CD8-positive, alpha-beta memory T cell (primary cell): ENCODE measurements at places on chromosomes 2 and 18. TPM values are rescaled to one million over a fixed set of nuclear protein-coding genes. Genes with fewer than 3 reads are reported as not detected.

The RSAD2 gene
- polyA plus RNA-seq: 7.6 TPM

The ITPRIPL1 gene
- 17.5 TPM for polyA plus RNA-seq

The TXNDC2 gene
- polyA plus RNA-seq: not detected

The SPP2 gene
- polyA plus RNA-seq: not detected

The TMEM163 gene
- 0.45 TPM for polyA plus RNA-seq

The PER2 gene
- polyA plus RNA-seq: 4.3 TPM

The PTH2R gene
- not detected for polyA plus RNA-seq

DNA sequence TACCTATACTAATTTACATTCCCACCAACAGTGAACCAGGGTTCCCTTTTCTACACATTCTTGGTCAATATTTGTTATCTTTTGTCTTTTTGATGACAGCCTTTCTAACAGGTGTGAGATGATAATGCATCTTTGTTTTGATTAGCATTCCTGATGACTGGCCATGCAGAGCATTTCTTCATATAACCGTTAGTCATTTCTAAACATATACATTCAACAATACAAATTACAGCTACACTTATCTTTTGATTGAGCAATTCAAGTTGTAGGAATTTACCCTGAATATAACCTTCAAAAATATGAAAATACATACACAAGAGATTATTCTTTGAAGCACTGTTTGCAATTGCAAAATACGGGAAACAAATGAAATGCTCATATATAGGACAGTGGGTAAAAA is 94.9 kb downstream of the TMEM131 start:
- DNase-seq: no peak
